ENCODE measurements at places on chromosomes 1 and 21. TPM values are rescaled to one million over a fixed set of nuclear protein-coding genes. Genes with fewer than 3 reads are reported as not detected.

The HSPB7 gene
- 0.56 TPM for total RNA-seq

The FMOD gene
- 0.18 TPM for total RNA-seq

DNA sequence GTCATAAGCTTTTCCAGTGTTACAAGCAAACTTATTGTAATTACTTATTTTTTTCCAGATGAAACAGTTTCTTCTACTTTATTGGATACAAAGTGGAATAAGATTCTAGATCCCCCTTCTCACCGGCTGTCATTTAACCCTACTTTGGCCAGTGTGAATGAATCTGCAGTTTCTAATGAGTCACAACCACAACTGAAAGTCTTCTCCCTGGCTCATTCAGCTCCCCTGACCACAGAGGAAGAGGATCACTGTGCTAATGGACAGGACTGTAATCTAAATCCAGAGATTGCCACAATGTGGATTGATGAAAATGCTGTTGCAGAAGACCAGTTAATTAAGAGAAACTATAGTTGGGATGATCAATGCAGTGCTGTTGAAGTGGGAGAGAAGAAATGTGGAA is 95.5 kb downstream of the ZFYVE9 start:
- peak; percentile 86 for DNase-seq
- H3K36me3 ChIP-seq, result no peaks in the 10 kb centered on the region
- H3K27ac ChIP-seq, result no peak overlapping the region
- H3K4me1 ChIP-seq, result peaks cover 12% of the 10 kb centered on the region
- no peaks in the 10 kb centered on the region for H3K27me3 ChIP-seq

GRCh38 chr1:151495316-151495715 is 15.9 kb upstream of the CGN start:
- no peak overlapping the region for H3K4me3 ChIP-seq
- H3K36me3 ChIP-seq, result no peaks in the 10 kb centered on the region
- H3K27me3 ChIP-seq, result peaks cover 12% of the 10 kb centered on the region
- no peak for DNase-seq
- H3K4me1 ChIP-seq, result peaks cover 3% of the 10 kb centered on the region

- no peak for DNase-seq
- H3K4me3 ChIP-seq, result no peak overlapping the region
- H3K27me3 ChIP-seq, result no peaks in the 10 kb centered on the region
- H3K4me1 ChIP-seq, result no peaks in the 10 kb centered on the region
Observed at GRCh38 chr1:107914119-107914765, 50.7 kb downstream of the VAV3 start.

GRCh38 chr1:240027059-240027462 is 64.6 kb upstream of the FMN2 start:
- DNase-seq, result peak; percentile 67
- H3K4me3 ChIP-seq, result no peak overlapping the region
- H3K27me3 ChIP-seq, result no peaks in the 10 kb centered on the region
- H3K27ac ChIP-seq, result no peak overlapping the region
- H3K4me1 ChIP-seq, result peaks cover 10% of the 10 kb centered on the region

All from IMR-90 (cell line).